ENCODE measurements at places on chromosomes 13 and 19.

GRCh38 chr13:27065582-27065981 lies 106.0 kb downstream of the USP12 start:
- no peak for ATAC-seq

- no peak for ATAC-seq
Measured at GRCh38 chr13:99085139-99085807, 107.4 kb upstream of the DOCK9 start.

DNA sequence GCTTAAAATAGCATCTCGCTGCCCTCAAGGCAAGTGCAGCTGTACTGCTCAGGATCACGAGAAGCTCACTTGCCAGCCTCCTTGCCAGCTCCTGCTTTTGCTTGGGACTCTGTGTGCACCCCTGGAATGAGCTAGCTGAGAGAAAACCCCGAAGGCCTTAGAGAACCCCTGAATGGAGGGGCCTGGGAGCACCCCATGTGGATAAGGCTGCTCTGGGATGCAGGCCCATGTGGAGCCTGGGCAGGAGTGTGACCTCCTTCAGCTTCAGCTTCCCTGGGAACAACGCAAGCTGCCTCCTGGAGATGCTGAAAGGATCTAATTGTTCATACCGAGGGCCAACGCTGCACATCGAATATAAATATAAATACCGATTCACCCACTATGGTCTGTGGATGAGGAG lies 109.2 kb downstream of the HSPH1 start:
- ATAC-seq: no peak

DNA sequence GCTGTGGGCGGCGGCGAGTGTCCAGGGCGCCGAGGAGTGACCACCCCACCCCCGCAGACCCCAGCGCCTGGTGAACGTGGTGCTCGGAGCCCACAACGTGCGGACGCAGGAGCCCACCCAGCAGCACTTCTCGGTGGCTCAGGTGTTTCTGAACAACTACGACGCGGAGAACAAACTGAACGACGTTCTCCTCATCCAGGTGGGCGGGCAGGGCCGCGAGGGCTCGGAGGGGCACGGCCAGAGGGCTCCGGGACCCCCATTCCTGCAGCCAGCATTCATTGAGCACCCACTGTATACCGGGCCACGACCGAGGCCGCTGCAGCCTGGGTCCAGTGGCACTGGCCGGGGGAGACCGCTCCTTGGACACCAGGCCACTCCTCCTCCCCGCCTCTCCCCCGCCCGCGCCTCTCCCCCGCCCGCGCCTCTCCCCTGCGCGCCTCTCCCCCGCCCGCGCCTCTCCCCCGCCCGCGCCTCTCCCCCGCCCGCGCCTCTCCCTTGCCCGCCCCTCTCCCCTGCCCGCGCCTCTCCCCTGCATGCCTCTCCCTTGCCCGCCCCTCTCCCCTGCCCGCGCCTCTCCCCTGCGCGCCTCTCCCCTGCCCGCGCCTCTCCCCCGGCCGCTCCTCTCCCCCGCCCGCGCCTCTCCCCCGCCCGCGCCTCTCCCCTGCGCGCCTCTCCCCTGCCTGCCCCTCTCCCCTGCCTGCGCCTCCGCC lies 3.2 kb downstream of the PRTN3 start:
- no peak for ATAC-seq

GRCh38 chr13:21576426-21576825 lies 27.5 kb downstream of the MICU2 start:
- no peak for ATAC-seq

GRCh38 chr13:110363010-110363409 lies 55.9 kb downstream of the COL4A2 start:
- peak; percentile 52 for ATAC-seq

DNA sequence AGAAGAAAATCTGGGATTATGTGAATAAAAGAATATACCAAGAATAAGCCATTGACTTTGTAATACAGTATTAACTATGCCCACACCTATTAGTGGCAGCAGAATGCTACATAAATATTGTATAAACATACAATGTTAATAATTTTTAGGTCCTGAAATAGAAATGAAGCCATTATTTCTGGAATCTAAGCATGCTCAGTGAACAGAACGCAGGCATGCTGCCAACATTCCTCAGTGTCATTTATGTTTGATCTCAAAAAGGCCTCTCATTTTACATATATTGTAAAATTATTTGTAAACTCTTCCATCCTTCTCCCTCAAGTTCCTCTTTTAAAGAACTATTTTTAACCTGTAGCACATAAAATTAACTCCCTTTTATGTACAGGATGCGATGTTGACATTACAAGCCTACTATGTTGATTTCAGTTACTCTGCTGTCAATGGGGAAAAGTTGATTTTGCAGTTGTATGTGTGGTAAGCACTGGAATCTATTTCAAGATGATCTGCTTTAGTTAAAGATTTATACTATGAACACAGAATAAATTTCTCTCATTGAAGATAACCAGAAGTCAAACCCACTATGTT lies 118.8 kb downstream of the VWA8 start:
- peak; percentile 68 for ATAC-seq

GRCh38 chr19:39518458-39518857 lies 3.5 kb downstream of the SELENOV start:
- no peak for ATAC-seq

DNA sequence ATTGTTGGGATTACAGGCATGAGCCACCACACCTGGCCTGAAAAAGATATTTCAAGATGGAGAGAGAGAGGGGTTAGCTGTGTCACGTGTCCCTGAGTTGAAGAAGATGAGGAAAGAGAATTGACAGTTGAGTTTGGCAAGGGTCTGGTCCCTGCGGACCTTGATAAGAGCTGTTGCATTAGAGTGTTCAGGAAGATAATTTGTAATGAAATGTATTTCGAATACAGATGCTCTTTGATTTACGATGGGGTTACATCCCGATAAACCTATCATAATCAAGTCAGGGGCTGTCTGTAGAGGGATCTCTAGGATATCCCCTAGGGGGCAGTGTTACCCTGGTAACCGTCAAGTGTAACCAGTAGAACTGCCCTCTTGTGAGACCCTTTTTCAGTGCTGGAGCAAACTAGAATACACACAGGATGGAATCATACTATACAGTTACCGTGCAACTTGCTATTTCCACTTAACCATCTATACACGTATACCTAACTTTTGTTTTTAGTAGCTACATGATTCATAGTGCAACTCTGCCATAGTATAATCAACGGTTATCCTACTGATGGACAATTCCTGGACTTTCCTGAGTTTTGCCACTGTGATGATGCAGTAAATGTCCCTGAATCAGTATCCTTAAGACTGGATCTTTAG lies 1.5 kb upstream of the ELOF1 start:
- ATAC-seq: peak; percentile 72

DNA sequence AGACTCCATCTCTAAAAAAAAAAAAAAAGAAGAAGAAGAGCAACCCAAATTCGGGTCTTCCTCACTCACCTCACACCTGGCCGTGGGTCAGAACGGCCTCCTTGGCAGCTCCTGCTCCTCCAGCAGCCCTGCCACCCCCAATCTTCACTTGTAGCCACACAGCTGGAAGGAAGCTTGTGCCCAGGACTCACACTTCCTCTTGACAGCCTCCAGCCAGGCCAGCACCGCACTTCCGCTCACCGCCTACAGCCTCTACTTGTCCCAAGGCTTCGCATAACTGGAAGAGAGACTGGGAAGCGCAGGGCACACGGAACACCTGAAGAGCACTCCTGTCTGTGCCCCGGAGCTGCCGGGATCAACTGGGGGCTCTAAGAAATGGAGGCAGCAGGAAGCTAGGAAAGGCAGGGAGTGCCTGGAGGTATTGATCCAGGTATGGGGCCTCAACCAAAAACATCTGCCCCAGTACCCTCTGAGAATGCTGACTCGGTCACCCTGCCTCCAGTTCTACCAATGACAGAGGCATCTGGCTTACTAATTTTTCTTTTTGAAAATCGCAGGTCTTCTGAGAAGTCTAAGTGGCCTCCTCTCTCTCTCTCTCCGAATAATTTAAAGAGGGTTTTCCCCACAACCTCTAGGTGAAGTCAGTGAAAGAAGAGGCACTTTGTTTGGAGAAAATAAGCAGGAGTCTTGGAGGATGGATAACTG lies 31.1 kb upstream of the ATP12A start:
- ATAC-seq: no peak

- no peak for ATAC-seq
Measured at GRCh38 chr19:50327461-50328223, 1.5 kb downstream of the KCNC3 start.

- ATAC-seq: no peak
Measured at GRCh38 chr19:18131841-18132596, 20.9 kb upstream of the PIK3R2 start.

DNA sequence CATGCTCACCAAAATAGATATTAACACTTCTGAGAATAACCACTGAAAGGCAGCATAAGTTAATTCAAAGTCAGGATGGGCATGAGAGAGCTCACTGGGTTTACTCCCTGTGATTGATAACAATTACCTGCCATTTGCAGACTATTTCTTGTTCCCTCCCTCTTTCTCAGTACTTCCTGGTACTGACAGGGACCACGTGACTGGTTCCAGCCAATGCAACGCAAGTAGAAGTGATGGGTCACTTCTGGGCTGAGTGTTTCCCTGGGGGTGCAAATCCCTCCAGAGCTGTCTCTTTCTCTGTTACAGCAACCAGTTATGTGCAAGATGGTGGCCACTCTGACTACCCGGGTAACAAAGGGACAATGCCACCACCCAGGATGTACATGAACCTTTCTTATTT lies 118.8 kb downstream of the EFNB2 start:
- no peak for ATAC-seq

DNA sequence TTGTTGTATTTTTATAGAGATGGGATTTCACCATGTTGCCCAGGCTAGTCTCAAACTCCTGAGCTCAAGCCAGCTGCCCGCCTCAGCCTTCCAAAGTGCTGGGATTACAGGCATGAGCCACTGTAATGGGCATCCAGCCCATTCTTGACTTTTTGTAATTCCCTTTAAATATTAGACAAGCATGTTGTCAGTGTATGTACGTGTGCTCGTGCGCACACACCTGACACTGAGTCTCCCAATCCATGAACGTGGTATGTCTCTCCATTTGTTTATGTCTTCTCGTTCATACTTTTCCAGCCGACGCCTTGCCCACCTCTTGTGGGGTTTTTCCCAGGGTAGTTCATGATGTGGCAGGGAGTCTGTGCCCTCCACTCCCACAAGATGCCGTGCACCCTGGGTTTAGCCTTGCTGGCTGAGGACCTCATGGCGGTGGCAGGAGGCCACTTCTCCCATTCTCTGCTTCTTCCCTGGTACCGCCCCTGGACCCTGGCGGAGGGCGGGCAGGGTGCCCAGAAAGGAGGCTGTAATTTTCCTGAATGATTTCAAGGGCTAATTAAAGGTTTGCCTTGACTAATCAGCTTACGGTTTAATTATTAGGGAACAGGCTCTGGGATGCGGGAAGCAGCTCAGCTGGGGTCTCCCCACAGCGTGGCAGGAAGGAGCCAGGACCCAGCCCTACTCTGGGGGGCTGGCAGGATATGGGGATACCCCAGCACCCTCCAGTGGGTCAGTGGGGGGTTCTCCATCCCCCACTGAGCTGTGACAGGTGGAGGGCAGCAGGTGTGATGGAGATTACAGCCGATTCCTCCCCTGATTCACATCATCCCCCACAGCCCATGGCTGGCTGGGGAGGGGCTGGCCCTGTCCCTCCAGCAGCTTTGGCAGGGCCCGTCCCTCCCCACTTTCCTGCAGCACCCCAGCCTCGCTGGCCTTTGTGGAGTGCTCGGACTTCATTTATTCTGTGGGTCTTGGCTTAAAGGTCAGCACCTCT lies 12.9 kb downstream of the PAK4 start:
- no peak for ATAC-seq

DNA sequence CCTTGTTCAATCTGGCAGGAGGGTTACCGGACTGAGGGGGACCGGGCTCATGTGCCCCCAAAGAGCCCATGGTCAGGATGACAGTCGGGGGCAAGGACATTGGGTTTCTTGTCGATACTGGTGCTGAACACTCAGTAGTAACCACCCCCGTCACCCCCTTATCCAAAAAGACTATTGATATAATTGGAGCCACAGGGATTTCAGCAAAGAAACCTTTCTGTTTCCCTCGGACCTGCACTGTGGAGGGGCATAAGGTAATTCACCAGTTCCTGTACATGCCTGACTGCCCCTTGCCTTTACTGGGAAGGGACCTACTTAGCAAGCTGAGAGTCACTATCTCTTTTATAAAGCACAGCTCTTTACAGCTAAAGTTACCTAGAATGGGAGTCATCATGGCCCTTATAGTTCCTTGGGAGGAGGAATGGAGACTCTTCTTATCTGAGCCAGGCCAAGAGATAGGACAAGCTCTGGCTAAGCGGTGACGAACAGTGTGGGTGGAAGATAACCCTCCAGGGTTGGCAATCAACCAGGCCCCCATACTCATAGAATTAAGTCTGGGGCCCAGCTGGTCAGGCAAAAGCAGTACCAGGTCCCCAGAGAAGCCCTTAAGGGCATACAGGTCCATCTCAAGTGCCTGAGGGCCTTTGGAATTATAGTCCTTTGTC lies 603.7 kb downstream of the UQCRFS1 start:
- ATAC-seq: no peak

GRCh38 chr19:3783660-3784584 lies 2.3 kb downstream of the MATK start:
- peak; percentile 66 for ATAC-seq

DNA sequence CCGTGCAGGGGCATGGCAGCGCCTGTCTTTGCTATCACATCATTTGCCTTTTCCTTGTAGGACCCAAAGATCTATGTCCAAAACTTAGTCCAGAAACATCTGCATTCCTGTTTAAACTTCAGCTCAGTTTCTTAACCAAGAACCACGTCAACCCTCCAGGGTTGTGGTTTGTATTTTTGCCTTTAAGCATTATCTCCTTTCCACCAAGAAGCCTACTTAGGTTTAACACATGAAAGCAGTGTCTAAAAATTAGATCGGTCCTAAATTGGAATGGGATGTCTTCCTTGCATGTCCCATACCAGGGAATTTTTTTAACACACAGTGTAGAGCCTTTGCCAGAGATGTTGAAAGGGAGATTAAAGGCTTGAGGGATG lies 38.8 kb downstream of the DHRS12 start:
- no peak for ATAC-seq

GRCh38 chr19:7170983-7171382 lies 101.5 kb downstream of the ZNF557 start:
- ATAC-seq: no peak

GRCh38 chr13:34019870-34020269 lies 201.9 kb downstream of the RFC3 start:
- no peak for ATAC-seq

- ATAC-seq: 0 out of 3 replicates have a peak, but pooled peaks have one; percentile 14
Measured at GRCh38 chr19:47820410-47820809, 1.3 kb upstream of the CRX start.

DNA sequence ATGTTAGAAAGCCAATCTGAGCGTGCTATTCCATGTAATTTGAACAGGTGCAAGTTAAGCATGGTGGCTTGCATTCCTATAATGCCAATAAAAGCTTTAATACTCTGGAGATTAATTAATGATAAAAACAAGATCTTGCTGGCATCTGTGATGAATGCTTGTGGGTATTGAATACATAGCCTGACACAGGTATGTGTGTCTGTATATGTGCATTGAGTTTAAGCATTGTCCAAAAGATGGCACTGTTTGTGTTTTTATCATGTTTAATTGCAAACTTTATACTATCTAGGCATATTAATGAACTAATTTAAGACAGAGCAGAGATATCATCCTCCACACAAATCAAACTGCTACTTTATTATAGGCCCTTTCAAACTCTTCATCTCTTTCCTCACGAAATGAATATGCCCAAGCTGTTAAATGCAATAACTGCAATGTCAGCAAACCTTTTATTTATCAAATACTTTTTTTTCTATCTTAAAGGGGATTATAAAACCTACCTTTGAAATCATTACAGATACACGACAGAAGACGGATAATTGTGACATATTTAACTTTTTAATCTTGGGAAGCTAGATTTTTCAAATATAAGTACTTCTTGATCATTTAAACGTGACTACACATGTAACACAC lies 86.5 kb downstream of the TNFSF11 start:
- peak; percentile 82 for ATAC-seq

GRCh38 chr13:33785384-33785783 lies 32.6 kb upstream of the RFC3 start:
- ATAC-seq: no peak

Data from SK-N-SH treated with all-trans-retinoic acid at 6 μM for 48 hours (cell line).